ENCODE measurements at places on chromosomes 11 and 22.

GRCh38 chr11:27423125-27423524 is 49.5 kb downstream of the LGR4 start:
- DNase-seq, result no peak

DNA sequence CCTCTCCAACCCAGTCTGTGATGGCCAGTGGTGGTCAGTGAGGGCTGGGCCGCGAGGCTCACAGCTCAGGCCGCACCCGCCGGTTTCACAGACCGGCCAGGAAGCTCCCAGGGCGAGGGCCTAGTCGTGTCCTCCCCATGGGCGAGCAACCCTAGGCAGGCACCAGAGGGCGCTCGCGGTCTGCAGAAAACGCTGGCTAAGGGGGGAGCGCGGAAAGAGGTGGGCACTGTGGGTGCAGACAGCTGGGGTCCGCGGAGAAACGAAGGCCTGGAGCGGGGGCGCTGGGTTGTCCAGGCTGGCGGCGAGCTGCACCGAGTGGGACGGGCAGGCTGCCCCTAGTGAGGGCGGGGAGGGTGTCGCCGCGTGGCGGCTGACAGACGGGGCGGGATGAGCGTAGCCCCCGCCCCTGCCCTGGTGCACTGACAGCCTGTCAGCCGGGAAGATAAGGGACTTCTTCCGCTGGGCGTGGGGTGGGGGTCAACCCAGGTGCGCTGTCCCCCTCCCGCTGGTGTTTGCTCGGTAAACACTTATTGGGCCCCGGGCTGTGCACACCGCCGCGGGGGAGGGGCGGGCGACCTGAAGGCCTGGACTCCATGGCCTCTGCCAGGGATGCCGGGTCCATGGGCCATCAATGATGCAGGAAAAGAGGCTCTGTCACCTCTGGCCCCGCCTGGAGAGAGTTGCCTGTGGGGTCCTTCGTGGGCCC is 7.5 kb downstream of the GP1BB start:
- peak; percentile 89 for DNase-seq

DNA sequence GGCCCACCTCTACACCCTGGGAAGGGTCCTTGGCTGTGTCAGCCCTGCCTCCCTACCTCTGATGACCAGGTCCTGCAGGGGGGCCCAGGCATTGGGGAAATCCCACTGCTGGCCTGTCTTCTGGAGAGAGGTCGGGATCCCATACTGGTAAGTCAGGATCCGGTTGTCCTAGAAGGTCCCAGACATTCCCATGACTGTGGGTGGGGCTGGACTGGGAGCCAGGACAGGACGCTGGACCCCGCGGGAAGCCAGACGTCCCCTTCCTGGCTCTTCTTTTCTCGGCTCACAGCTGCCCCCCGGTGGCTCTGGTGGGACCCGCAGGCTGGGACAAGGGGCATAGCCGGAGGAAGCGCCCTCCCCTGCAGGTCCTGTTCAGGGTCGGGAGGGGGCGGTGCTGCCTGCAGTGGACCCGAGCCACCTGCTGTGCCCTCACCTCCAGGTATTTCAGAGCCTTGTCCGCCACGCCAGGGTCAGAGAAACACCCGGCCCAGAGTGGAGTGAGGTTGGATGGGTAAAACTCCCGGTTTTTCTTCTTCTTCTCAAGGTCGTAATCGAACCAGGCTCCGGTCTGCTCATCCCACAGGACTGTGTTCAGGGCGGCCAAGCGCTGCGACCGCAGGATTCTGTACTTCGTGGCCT is 20.0 kb downstream of the TREH start:
- peak; percentile 96 for DNase-seq

DNA sequence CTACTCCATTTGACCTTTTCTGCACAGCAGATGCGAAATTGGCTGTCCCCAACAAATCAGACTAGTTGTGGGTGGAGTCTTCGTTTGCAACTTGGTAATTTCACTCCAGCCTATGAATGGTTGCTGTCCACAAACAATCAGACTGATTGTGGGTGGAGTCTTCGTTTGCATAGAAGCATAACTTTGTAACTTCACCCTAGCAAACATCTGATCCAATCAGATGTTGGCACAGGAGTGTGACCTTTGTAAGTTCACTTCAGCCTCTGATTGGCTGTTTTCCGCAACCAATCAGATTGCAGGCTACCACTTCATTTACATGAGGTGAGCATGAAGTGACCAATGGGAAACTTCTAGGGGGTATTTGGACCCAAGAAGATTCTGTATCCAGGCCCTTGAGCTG is 16.3 kb upstream of the CABP2 start:
- DNase-seq, result no peak

DNA sequence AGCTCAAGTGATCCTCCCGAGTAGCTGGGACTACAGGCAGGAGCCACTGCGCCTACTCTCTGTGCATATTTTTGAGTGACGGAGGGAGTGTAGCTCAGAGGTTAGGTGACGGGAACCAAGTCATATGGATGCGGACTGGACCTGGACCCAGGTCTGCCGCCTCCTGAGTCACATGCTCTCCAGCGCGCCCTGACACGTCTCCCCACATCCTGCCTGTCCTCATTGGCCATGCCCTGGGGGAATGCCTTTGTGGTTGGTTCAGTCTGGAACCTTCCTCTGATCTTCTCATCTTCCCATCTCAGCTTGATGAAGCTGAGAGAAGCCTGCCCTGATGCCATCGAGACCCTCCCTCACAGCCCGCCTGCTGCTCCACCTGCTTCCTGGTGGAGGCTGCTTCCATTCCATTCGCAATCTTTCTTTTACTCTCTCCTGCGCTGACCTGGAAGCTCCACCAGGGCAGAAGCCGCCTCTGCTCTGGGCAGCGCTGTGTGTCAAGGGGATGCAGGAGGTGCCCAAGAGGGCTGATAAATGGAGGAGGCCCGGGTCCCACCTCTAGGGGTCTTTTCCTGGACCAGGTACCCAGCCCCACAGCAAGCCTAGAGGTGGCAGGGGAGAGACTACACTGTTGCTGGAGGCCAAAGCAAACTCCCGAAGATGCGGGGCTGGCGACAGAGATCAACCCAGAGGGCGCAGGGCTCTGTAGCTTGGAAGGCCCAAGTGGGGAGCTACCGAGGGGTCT is 13.9 kb upstream of the BAIAP2L2 start:
- no peak for DNase-seq

GRCh38 chr22:34108168-34108567 is 187.9 kb upstream of the LARGE1 start:
- no peak for DNase-seq

GRCh38 chr11:97890466-97890865 is 1130.3 kb upstream of the CNTN5 start:
- no peak for DNase-seq

DNA sequence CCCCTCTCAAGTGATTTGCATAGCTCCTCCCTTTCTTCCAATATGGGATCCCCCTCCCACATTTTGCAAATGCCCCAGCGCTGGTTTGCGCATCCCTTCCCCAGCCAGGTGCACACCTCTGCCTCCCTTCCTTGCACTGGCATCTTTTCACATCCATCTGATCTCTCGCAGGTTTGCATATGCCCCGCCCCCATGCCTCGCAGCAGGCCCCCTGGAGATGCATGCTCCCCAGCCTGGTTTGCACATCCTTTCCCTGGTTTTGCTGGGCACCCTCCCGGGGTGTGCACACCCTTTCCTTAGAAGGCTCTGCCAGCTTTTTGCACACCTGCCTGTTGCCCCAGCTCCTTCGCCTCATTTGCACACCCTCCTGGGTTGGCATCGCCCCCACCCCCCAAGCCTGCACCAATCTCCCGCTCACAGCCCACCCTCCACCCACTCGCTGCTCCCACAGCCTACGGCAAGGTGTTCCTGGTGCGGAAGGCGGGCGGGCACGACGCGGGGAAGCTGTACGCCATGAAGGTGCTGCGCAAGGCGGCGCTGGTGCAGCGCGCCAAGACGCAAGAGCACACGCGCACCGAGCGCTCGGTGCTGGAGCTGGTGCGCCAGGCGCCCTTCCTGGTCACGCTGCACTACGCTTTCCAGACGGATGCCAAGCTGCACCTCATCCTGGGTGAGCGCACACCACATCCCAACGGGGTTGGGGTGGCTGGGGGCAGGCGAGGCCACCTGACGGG is 917 bp downstream of the RPS6KA4 start:
- peak; percentile 40 for DNase-seq

- DNase-seq, result no peak
These were observed 9.0 kb downstream of the MAPK8IP2 start for GRCh38 chr22:50609599-50609998.

GRCh38 chr22:47933226-47933625 is 1170.8 kb downstream of the TBC1D22A start:
- no peak for DNase-seq

- no peak for DNase-seq
These were observed 29.3 kb upstream of the CABP7 start for GRCh38 chr22:29690476-29690875.

- no peak for DNase-seq
These were observed 6.1 kb downstream of the MUC5B start for GRCh38 chr11:1228921-1229451.

DNA sequence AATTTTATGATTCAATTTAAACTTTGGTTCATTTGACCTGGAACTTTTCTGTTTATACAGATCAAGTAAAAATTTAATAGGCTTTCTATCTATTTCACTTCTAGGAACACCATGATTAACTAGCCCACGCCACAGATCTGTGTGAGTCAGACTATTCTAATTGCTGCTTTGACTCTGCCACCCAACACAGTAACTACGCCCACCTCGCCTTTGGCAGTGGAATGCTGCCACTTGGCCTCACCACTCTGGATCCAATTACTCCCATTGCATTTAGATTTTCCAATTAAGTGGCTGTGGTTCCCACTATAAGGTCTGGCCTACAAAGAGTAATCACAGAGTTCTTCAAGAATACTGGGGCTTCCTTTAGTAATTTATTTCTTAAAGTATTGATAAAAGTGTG is 46.6 kb upstream of the LIN7C start:
- no peak for DNase-seq

DNA sequence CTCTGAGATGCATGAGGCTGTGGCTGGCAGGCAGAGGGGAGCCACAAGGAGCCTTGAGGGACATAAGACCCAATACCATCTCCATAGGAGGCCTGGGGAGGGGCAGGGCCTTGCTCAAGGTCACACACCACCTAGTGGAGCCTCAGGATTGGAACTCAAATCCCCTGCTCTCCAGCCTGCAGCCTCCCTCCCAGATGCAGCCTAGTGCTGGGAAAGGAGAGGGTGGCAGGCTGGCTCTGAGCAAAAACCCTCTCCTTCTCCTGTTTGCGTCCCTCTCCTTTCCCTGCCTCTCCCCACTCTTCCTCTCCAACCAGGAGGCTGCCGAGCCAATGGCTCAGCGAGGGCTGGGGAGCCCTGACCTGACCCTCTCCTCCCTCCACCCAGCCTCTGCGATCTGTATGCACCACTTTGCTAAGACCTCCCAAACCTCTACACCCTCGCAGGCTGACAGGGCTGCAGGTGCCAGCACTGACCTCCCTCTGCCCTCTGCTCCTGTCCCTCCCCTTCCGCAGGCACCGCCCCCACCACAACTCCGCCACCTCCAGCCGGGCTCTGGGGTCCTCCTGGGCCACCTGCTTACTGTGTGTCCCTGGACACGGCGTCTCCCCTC is 14.7 kb downstream of the IGLL1 start:
- DNase-seq, result peak; percentile 11

DNA sequence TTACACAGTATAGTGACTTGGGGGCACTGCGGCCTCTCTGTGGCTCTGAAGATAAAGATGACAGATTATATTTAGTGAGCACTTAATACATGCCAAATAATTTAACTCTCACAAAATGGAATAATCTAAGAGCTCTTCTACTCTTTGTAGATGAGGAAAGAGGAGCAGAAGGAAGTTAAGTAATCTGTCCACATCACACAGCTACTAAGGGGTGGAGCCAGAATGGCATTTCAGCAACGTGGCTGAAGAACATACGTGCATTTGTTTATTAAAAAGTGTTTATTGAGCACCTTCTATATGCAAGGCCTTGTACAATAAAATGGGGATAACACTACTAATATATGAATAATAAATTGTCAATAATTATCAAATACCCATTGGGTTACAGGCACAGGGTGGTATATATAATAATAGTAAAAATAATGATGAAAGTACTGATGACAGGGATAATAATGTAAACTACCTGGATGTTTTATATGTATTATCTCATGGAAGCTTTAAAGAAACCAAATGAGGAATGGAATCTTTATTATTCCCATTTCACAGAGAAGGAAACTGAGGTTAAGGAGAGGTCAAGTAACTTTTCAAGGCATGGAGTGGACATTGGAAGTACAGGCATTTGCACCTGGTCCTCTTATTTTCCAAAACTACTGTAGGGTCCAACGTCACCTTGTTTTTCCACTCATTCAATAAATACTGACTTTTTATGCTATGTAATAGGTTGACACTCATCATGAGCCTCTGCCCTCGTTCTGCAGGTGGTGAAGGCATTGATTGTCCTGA is 38.0 kb upstream of the IL17RA start:
- no peak for DNase-seq

DNA sequence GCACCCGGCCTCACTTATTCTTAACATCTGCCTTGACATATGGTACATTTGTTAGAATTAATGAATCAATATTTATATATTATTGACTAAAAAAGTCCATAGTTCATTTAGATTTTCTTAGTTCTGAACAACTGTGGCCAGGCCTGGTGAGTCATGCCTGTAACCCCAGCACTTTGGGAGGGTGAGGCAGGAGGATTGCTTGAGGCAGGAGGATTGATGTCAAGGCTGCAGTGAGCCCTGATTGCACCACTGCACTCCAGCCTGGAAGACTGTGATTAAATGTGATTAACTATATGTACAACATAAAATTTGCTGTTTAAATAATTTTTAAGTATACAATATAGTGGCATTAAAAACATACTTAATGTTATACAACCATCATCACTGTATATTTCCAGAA is 5.6 kb downstream of the UVRAG start:
- no peak for DNase-seq

- DNase-seq, result no peak
These were observed 7.2 kb upstream of the OSM start for GRCh38 chr22:30273711-30274436.

GRCh38 chr11:1130276-1131032 is 27.3 kb upstream of the MUC5AC start:
- no peak for DNase-seq

DNA sequence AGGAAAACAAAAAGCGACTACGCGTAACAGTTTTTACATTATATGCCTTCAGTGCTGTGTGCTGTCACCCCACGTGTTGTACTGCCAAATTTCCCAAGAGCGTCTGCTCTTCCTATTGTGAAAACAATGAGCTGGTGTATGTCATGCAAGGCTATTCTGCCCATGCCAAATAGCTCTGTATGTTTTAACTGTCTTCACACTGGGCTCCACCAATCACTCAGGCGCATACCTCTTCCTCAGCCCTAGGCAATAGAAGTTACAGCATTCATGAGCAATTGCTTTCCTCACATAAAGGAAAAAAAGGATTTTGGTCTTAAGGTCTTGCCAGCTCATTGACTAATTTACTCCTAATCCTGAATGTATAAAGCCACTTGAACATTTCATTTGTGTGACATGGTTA is 606.8 kb downstream of the NTM start:
- no peak for DNase-seq

- DNase-seq, result no peak
These were observed 34.5 kb downstream of the PDE2A start for GRCh38 chr11:72639502-72640375.

GRCh38 chr11:22920939-22921565 is 60.8 kb upstream of the CCDC179 start:
- DNase-seq, result no peak

Measured in activated CD4-positive, alpha-beta T cell treated with anti-CD3 and anti-CD28 coated beads, Interleukin-2, amount 50 U/mL, for 48 hours (primary cell).